Stimulated activated CD4-positive, alpha-beta T cell treated with anti-CD3 and anti-CD28 coated beads, Interleukin-15, amount 100 ng/mL, for 48 hours (primary cell): ENCODE measurements at places on chromosomes 1 and 21.

GRCh38 chr1:58287894-58288623, 258.5 kb downstream of the OMA1 start:
- no peak for DNase-seq

DNA sequence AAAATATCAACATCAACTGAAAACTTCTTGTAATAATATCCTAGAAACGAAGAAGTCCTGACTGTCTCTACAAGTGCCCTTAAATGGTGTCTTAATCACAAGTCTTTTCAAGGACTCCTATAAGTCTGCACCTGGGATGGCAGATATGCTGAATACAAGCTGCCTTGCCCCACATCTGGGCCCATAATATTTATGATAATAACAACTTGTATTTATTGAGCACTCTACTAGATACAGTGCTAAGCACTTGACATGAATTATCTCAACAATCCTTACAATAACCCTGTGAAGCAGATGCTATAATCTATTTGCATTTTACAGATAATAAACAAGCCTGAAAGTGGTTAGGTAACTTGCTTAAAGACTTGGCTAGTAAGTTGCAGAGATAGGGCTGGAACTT, 78.0 kb upstream of the ZNF648 start:
- no peak for DNase-seq

- DNase-seq, result no peak
Observed at GRCh38 chr1:170481000-170481399, 51.0 kb upstream of the GORAB start.

DNA sequence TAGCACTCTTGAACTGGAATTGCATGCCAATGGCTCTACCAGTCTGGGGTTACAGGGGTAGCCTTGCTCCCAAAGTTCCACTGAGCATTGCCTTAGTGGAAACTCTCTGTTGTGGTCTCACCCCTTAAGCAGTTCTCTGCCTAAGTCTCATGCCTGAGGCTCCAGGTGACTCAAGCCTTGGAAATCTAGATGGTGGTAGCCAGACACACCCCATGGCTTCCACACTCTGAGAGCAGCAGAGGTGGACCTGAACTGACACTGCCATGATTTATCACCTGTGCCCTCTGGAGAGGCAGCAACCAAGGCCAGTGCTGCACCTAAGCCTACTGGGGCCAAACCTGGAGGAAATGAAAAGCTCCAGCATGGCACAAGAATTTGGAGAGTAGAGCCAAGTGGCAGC, 285.7 kb upstream of the PKN2 start:
- DNase-seq, result no peak

DNA sequence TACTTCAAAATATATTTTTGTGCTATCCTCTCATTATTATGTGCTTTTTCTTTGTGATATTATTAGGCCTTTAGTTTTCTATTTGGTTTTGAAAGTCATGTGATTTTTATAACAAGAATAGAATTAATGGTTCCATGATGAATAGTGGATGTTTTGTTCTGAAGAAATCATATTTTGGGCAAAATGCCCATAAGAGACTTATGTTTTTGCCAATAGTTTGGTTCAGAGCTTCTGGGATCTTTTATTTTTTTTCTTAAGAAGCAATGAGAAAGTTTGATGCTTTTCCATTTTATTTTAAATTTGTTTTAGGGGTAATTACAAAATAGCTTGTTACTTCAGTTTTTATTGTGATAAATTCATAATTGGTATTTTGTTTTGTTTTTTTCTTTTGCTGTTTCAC, 49.8 kb downstream of the LYPLAL1 start:
- DNase-seq, result no peak
